SK-N-SH treated with all-trans-retinoic acid at 6 μM for 48 hours (cell line): ENCODE measurements at places on chromosomes 6 and 20.

- no peak; the same call in 2 of the 3 replicates for ATAC-seq
These were observed 162.2 kb downstream of the TBXT start for GRCh38 chr6:166005401-166005943.

DNA sequence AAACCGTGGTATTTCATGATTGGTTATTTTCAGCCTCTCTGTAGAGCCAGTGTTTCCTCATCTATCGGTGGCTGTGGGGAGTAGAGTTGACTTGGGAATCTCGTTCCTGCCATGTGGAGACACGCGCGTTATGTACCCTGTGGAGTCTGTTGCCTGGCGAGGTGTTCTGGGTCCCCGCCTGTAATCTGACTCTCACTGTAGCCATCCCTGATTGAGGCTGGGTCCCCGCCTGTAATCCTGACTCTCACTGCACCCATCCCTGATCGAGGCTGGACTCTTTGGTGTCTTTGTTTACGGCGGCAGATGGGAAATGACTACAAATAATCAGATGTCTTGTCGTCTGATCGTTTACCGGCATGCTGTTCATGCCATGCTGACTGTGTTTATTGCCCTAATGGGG is 153.9 kb downstream of the DTNBP1 start:
- ATAC-seq: no peak

DNA sequence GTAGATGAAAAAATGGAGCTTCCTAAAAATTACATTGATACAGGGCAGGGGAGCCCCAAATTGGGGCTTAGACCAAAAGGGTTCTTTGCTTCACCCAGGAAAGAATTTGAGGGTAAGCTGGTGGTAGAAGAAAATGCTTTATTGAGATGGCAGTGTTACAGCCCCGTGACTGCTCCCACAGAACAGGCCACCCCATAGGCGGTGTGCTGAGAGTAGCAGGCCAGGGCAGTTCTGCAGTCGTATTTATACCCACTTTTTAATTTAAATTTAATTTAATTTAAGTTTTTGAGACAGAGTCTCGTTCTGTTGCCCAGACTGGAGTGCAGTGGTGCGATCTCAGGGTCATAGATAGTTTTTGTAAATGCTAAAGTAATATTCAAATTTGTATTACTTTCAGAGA is 265.0 kb downstream of the CDH26 start:
- no peak for ATAC-seq

GRCh38 chr6:38043259-38043753 is 223.8 kb downstream of the ZFAND3 start:
- ATAC-seq: no peak

DNA sequence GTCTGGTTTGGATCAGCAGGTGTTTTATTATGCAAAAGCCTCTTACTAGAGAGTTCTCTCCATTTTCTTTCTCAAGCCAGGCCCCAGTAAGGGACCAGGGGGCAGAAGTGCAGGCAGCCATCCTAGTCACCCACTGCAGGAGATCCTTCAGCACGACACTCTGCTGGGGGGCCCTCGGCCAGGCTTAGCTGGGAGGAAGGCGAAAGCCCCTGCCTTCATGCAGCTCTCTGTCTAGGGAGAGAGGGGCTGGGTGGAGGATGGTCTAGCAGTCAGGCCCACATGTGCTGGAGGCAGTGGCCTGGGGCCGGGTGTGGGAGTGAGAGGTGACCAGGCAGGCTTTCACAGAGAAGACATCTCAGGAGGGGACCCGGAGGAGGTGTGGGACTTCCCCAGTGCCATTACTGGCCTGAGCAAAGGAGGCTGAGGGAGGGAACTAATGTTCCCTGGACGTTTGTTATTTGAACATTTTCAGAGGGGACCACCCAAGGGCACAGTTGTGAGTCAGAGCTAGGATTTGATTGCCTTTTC is 33.5 kb upstream of the VSTM2L start:
- ATAC-seq: no peak

DNA sequence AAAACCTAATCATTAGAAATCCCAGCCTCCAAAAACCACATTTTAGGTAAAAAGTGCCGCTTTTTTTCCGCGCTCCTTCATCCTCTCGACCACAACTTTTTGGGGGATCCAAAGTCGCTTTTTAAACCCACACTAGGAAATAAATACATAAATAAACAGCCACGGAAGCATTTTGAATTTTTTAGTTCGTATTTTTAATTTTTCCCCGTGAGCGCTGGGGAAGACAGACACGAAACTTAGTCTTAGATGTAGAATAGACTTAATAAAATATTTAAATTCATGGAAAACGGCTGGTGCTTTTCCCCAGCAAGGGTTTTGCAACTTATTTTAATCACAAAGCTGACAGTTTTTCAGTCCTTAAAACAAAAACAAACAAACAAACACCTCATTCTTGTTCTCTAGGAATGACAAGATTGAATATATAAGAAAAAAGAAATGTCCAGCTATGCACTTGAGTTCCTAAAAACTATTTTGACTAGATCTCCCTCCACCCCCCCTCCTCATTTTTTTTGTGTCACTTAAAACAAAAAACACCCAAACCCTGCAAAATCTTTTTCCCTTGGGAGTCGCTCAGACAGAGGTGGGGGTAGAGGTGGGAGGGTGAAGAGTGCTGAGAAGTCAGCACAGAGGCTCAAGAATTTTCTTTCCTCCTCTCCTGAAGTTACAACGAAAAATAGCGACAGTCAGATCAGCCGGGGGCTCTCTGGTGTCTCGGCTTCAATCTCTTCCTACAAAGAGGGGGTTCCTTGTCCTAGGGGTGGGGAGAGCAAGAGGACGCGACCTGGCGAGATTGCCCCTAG is 43.4 kb upstream of the SUPT3H start:
- peak; percentile 3; the same call in 2 of the 3 replicates for ATAC-seq

DNA sequence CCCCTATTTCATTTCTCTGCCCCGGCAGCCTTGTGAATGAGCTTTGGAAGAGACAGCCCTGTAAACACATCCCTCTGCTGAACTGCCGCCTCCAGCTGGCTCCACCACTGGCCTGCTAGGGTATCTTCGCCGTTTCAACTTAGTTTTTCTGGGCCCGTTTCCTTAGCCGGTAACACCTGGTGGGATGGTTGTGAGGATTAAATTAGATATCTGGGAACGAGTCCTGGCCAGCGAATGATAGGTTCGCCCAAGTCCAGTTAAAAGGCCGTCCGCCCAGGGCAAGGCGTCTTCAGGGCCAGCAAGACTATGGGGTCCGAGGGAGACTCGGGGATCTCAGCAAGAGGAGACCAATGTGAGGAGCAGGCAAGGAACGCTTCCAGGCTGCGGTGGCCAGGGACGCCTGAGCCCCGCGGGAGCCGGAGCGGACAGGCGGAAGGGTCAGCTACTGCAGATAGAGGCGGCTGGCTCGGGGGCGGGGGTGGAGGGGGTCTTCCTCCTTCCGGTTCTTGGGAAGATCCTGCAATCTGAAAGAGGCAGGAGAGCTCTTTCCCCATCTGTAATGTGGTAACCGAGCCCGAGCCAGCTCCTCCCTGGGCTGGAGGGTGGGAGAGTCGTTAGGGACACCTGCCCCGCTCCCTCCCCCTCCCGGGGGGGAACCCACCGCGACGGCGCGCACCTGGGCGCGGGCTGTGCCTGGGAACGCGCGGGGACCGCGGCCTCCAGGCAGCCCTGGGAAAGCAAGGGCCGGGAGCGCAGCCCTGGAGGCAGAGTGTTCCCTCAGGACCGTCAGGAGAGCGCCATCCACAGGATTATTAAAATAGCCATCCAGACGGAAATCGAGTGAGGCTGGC is 4.5 kb upstream of the PTCRA start:
- ATAC-seq: no peak

GRCh38 chr6:24125980-24126379 is at the start of gene NRSN1:
Gene NRSN1 (plus strand): TSS chr6:24126215. CDS start chr6:24134328, 8,113 bp downstream.
- no peak; the same call in 2 of the 3 replicates for ATAC-seq

GRCh38 chr20:63312690-63313348 is 19.8 kb downstream of the COL20A1 start:
- no peak for ATAC-seq

DNA sequence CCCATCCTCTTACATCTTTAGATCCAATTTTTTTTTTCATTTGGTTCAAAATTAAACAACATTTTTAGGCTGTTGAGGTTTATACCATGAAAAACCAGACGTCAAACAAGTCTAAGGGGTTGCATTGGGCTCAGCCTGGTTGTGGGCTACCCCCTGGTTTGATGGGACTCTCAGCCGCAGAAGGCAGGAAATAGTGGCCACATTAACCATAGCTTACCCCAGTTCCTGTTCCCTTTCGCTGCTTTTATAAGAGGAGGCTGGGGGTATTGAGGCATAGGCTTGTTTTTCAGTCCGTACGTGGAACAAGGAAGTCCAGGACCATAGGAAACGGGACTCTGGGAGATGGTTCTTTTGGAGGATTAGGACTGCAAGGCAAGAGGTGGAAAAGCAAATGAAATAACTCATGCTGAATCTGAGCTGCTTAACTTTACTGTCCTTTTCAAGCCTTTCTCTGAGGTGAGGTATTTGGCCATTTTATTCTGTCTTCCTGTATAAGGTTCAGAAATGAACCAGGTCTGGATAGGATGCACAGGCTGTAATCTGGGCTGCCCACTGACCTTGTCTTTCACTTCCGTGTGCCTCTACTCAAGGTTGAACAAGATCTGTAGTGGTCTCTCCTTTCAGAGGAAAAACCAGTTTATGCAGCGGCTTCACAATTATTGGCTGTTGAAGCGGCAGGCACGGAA is 7.7 kb downstream of the BRPF3 start:
- no peak for ATAC-seq

DNA sequence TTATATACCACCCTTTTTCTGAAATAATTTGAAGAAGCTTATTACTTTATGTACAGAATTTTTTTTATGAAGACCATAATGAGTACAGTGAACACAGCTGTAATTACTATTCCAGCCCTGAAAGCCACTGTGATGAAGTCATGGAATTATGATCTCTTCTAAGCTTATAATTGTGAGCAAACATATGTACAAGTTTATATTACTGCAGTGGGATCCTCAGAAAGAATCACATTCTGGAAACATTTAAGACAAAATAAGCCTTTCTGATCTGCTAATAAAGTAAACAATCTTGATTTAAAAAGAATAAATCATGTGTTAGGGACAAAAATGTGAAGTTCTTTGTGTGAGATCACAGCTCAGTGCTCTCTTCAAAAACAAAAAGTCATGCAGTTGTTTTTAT is 560.4 kb downstream of the CD109 start:
- ATAC-seq: no peak

DNA sequence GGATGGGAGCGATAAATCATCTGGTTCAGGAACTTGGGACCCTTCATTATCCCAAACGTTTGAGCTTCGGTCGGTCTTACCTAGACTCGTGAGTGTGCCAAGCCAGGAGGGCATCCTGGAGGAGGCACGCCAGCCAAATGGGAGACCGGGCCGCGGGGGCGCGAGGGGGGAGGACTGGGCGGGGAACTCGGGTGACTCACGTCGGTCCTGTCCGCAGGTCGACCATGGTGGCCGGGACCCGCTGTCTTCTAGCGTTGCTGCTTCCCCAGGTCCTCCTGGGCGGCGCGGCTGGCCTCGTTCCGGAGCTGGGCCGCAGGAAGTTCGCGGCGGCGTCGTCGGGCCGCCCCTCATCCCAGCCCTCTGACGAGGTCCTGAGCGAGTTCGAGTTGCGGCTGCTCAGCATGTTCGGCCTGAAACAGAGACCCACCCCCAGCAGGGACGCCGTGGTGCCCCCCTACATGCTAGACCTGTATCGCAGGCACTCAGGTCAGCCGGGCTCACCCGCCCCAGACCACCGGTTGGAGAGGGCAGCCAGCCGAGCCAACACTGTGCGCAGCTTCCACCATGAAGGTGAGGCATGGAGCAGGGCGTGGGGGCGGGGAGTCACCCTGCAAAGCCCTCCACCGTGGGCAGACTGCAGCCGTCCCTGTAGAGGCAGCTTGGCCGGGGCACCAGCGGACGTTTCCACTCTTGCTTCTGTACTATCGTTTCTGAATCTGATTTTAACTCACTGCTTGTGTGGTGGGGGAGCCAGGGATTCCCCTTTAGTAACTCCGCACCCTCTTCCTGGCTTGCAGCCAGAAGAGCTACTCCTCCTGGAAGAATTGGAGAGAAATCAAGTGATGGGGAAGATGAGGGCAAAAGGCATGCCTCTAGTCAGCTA is 2.7 kb downstream of the BMP2 start:
- ATAC-seq: no peak
